Kidney epithelial cell (primary cell): ENCODE measurements at places on chromosomes 5 and 9. TPM values are rescaled to one million over a fixed set of nuclear protein-coding genes. Genes with fewer than 3 reads are reported as not detected.

AGXT2 gene
- not detected in 2 replicates for total RNA-seq

ZDHHC11B gene
- 0.25 and 0.55 TPM in 2 replicates for total RNA-seq

GPX8 gene
- total RNA-seq, result 42.5 and 59.0 TPM in 2 replicates

MTRR gene
- 20.7 and 23.6 TPM in 2 replicates for total RNA-seq

RNF180 gene
- 11.5 and 16.3 TPM in 2 replicates for total RNA-seq

ROPN1L gene
- 0.21 TPM in 1 of 2 replicates, not detected in the other for total RNA-seq

FOXD4L3 gene
- total RNA-seq, result not detected in 2 replicates

GDF9 gene
- total RNA-seq, result 0.88 and 0.89 TPM in 2 replicates

PCDHA4 gene
- 0.27 and 1.2 TPM in 2 replicates for total RNA-seq

ADAMTS12 gene
- total RNA-seq, result 3.4 and 4.1 TPM in 2 replicates

FAM114A2 gene
- total RNA-seq, result 14.5 and 29.6 TPM in 2 replicates

CA9 gene
- 0.04 and 0.27 TPM in 2 replicates for total RNA-seq

GLIPR2 gene
- 38.6 and 43.1 TPM in 2 replicates for total RNA-seq

SCAI gene
- 2.3 and 5.8 TPM in 2 replicates for total RNA-seq

PARP8 gene
- 29.7 and 33.7 TPM in 2 replicates for total RNA-seq

TAF11L10 gene
- not detected in 2 replicates for total RNA-seq

RANBP6 gene
- 21.0 and 24.0 TPM in 2 replicates for total RNA-seq

CARTPT gene
- not detected in 2 replicates for total RNA-seq

NR2F1-AS1 gene
- 5.3 and 9.5 TPM in 2 replicates for total RNA-seq

SMIM33 gene
- not detected in 2 replicates for total RNA-seq

PCAT7 gene
- not detected in 2 replicates for total RNA-seq

SH3PXD2B gene
- 57.4 and 62.4 TPM in 2 replicates for total RNA-seq

ANXA2R gene
- 0.34 and 0.79 TPM in 2 replicates for total RNA-seq

IFNA21 gene
- total RNA-seq, result not detected in 2 replicates

CXCL14 gene
- not detected in 2 replicates for total RNA-seq

ZNF483 gene
- 4.2 and 5.2 TPM in 2 replicates for total RNA-seq

CORO2A gene
- 7.8 and 9.5 TPM in 2 replicates for total RNA-seq

SOX30 gene
- total RNA-seq, result 0.08 TPM in 1 of 2 replicates, not detected in the other

GABRA6 gene
- total RNA-seq, result not detected in 2 replicates

GMCL2 gene
- total RNA-seq, result not detected in 2 replicates

IL9 gene
- not detected in 2 replicates for total RNA-seq

HAVCR2 gene
- 1.5 and 1.6 TPM in 2 replicates for total RNA-seq

ARL14EPL gene
- not detected in 2 replicates for total RNA-seq

TMEM232 gene
- total RNA-seq, result 3.7 and 10.9 TPM in 2 replicates

ANKRD18A gene
- 2.4 TPM in 2 replicates for total RNA-seq

IL13 gene
- total RNA-seq, result not detected in 2 replicates

PCSK1 gene
- total RNA-seq, result not detected in 2 replicates
